ENCODE measurements at places on chromosomes 13 and 19. TPM values are rescaled to one million over a fixed set of nuclear protein-coding genes. Genes with fewer than 3 reads are reported as not detected.

Gene MEDAG
- total RNA-seq = 0.09 TPM

Gene OXGR1
- not detected for total RNA-seq

Gene TRAPPC6A
- 34.8 TPM for total RNA-seq

Gene CBARP
- total RNA-seq = 4.0 TPM

Gene COX7A1
- total RNA-seq = not detected

Gene ZNF776
- 6.3 TPM for total RNA-seq

Gene FPR1
- not detected for total RNA-seq

Gene GFY
- 0.18 TPM for total RNA-seq

Gene GTF2F2
- 20.4 TPM for total RNA-seq

Gene FXYD1
- total RNA-seq = not detected

Gene SIGLEC14
- total RNA-seq = not detected

Gene KLF16
- 19.6 TPM for total RNA-seq

Gene VPS36
- total RNA-seq = 12.5 TPM

Gene IGFL2
- 0.63 TPM for total RNA-seq

Gene ZNF880
- total RNA-seq = 0.36 TPM

Gene TMEM205
- total RNA-seq = 128 TPM

Gene MED26
- 5.1 TPM for total RNA-seq

Gene ZBTB32
- not detected for total RNA-seq

Data from A549 treated with DMSO at 1 μM for 4 hours (cell line).